Endodermal cell (in vitro differentiated cells): ENCODE measurements at places on chromosomes 11 and 22.

GRCh38 chr11:60810569-60810968, 25.4 kb downstream of the MS4A10 start:
- DNase-seq, result no peak

DNA sequence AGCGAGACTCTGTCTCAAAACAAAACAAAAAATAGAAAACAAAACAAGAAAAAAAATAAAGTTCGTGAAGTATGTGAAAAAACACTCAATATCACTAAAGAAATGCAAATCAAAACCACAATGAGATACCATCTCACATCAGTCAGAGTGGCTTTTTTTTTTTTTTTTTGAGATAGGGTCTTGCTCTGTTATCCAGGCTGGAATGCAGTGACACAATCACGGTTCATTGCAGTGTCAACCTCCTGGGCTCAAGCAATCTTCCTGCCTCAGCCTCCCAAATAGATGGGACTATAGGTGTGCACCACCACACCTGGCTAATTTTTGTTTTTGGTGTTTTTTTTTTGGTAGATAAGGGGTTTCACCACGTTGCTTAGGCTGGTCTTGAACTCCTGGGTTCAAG, 37.5 kb downstream of the ATG16L2 start:
- DNase-seq, result no peak

- no peak for DNase-seq
Observed at GRCh38 chr22:29765905-29766631, 739 bp downstream of the ZMAT5 start.

- DNase-seq, result peak; percentile 95
Observed at GRCh38 chr11:43576803-43577521, 103.6 kb upstream of the HSD17B12 start.
